ENCODE measurements at places on chromosomes 11 and 22.

DNA sequence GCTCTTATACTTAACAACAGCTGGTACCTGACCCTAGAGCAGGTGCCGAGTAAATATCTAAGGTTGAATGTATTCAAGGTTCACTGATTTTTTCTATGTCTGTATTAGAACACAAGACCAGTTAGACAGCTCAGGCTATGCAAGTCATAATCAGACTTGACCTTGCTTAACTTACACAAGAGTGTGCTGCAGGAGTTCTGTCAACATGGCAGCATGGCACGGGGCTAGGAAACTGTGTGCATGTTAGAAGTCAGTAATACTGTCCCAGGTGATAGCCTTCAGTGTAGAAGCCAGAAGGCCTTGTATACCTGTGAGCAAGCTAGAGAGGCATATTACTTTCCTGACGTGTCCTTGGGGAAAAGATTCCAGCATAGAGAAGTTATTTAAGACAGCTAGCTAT lies 253.1 kb downstream of the FAT3 start:
- no peak for DNase-seq

DNA sequence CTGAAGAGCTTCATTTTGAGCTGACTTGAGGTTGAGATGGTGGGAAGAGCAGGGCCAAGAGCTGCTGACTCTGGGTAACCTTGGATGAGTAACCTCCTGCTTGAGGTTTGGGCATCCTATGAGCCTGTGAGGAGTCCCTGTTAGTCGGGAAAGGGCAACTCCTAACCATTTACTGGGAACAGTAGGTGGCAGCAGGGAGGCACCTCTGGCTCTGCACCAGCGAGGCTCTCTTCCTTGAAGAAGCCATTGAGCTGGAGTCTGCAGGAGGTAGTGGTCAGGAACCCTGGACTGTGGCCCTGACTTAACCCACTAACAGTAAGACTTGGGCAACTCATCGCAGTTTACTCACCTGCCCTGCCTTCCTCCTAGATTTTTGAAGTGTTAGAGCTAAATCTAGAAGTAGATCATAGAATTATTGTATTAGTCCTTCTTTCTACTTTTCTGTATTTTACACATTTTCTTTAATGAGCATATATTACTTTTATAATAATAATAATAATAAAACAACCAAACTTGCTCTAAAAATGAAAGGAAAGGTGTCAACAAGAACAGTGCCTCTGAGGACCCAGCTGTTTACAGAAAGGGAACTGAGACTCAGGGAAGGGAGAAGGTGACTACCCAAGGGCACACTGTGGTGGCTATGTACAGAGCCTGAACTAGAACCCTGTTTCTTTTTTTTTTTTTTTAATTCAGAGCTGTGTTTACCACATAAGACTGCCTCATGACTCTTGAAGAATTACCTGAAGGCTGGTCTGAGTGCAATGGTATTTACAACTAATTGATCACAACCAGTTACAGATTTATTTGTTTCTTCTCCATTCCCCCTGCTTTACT lies 47.5 kb downstream of the MEI1 start:
- DNase-seq, result peak; percentile 42

DNA sequence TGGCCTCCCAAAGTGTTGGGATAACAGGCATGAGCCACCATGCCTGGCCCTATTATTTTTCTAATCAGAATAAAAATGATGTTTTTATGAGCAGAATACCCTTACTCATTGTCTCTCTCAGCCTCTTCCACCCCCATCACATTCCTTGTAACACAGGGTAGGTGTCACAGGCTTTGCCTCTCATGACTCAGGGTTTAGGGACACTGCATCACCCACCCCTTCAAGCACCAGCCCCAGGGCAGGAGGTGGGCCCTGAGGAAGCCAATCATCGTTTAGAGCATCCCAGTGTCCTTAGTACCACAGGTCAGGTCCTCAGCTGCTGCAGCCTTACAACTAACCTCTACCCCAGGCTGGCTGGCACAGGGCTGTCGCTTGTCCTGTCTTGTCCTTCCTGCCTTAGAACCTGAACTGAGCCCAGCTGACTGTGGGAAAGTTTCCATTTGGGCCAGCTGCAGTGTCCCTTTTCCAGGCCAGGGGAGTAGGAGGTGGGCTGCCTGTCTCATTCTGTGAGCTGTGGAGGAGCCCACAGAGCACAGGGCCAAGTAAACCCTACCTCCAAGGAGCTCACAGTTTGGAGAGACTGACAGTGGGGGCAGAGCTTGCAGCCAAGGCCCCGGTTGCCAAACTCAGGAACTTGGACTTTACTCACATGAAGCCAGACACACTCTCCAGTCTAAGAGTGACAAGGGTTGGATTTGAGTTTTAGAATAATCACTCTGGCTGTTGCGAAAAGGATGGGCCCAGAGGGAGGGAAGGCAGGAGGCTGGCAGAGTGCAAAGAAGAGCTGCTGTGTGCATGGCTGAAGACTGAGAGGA lies 19.5 kb upstream of the UVRAG start:
- no peak for DNase-seq

GRCh38 chr11:64152841-64153691 lies 12.8 kb downstream of the MACROD1 start:
- DNase-seq, result no peak

DNA sequence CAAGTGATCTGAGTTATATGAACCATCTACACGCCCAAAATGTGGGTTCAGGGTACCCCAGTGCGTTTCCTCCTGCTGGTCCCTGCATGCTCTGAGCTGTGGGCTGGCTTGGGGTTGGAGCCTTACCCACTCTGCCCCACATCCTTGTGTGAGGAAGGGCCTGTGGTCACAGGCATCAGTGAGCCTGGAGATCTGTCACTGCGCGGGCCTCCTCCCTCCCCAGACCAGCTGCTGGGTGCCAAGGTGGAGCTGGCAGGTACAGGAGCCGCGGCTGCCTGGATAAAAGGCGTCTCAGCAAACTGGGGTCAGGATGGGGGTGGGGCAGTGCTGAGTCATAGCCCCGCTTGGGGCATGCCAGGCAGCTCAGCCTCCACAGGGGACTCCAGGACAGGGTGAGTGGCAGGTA lies 17.9 kb downstream of the GNAZ start:
- no peak for DNase-seq

- no peak for DNase-seq
These were observed 37.8 kb downstream of the SCN3B start for GRCh38 chr11:123616505-123617198.
